ENCODE measurements at places on chromosomes 4 and X. TPM values are rescaled to one million over a fixed set of nuclear protein-coding genes. Genes with fewer than 3 reads are reported as not detected.
A peak's percentile ranks its signal among the peaks of the same experiment; 100 is the strongest.

RHOXF2B gene
- total RNA-seq = not detected

GRCh38 chr4:30402276-30402675 lies 317.9 kb upstream of the PCDH7 start:
- DNase-seq = no peak

- DNase-seq = no peak
Observed at GRCh38 chr4:143091862-143092261, 92.9 kb upstream of the USP38 start.

DNA sequence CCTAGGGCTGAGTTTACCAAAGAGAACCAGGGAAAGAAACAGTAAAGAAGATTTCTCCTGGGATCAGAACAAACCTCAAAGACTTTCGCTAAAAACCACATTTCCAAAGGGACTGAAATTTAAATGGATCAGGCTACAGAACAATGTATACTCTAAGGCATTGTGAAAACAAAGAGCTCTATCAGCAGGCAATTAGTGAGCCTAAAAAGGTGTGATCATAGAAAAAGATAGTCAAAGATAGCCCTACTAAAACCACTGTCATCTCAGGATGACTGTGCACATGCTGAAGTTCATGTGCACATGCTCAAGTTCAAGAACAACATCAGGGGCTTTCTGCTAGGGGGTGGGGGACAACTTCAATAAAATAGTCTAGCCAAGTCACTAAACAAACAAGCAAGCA lies 12.9 kb upstream of the SMIM10L2A start:
- DNase-seq = no peak

- no peak for DNase-seq
Observed at GRCh38 chrX:149145845-149146285, 359.2 kb downstream of the IDS start.

CCNB3 gene
- total RNA-seq = 0.11 TPM

DNA sequence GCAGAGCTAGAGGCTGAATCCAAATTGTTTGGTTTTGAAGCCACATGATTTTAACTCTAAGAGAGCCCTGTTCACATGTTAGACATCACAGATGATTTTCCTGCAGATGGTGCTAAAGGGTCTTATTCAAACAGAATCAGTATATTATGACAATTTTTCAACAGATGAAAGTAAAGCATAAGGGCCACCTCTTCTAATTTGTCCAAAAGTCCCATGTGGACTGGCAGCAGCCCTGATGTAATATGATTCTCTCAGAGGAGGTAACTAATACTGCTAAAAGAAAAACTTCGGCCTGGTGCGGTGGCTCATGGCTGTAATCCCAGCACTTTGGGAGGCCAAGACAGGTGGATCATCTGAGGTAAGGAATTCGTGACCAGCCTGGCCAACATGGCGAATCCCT lies 26.0 kb upstream of the SETD7 start:
- no peak for DNase-seq

DNA sequence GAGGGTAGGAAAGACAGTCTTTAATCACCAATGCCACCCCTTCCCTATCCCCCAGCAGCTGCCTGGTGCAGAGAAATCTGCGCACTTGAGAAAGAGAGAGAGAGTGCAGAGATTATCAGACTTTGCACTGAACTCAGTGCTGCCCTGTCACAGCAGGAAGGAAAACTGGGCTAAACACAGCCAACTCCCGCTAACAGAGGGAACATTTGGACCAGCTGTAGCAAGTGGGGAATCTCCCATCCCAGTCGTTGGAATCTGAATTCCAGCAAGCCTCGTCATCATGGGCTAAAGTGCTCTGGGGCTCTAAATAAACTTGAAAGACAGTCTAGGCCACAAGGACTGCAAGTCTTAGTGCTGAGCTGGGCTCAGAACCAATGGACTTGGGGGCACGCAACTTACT lies 168.7 kb downstream of the DLG3 start:
- no peak for DNase-seq

- no peak for DNase-seq
Observed at GRCh38 chr4:100086766-100087431, 103.4 kb downstream of the DDIT4L start.

- no peak for DNase-seq
Observed at GRCh38 chr4:41638866-41639265, 100.9 kb downstream of the LIMCH1 start.

DNA sequence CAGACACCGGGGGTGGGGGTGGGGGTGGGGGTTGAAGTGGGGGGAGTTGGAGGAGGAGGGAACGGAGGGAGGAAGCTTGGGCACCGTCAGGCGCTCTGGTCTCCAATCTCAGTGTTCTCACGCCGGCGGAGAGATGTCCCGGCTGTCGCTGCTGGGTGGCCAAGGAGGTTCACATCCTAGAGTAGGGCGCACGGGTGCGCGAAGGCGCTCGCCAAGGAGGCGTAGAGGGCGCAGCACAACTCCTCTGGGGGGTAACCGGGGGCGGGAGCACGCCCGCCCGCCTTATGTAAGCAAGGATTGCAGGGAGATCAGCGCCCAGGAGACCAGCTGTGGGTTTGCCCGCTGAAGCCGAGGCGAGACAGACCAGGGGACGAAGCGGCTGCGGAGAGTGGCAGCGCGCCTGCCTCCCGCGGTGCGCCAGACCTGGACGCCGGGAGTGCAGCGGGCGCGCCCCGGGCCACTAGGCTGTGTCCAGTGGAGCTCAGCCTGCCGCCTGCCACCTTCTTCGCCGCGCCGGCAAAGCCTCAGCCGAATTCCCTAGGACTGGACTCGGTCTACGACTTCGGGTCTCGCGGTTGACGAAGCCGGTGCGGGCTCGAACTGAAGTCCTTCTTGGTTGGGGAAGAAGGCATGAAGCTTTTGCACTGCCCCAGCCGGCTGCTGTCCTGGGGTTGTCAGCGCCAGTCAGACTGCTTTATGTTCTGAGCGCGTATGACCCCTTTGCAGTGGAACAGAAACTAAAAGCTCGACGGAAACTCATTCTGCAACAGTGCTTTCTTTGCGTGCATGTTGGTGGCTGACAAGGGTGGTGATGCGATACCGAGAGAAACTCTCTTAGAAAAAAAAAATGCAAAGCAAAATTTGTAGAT lies 707 bp upstream of the UNC5C start:
- peak; percentile 74 for DNase-seq

DNA sequence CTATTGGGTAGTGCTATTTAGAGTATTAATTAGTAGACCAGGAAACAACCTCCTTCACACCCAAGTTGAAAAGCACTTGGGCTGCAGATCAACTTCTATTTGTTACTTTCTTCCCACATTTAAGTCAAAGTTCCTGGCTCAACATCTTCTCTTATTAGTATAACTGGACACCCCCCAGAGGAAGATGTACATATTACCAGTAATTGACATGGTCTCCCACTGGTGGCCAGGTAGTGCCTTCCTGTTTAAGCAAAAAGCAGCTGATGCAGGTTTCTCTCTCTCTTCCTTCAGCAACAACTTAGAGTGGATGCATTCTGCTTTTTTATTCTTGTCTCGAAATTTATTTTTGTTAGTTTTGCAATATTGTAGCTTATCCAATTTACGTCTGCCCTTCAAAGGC lies 438.1 kb downstream of the GBA3 start:
- no peak for DNase-seq

GRCh38 chr4:185115827-185116232 lies 27.2 kb upstream of the SLC25A4 start:
- DNase-seq = no peak

TCEAL3 gene
- 24.7 TPM for total RNA-seq

- no peak for DNase-seq
Observed at GRCh38 chrX:108022491-108023089, 22.3 kb upstream of the VSIG1 start.

DNA sequence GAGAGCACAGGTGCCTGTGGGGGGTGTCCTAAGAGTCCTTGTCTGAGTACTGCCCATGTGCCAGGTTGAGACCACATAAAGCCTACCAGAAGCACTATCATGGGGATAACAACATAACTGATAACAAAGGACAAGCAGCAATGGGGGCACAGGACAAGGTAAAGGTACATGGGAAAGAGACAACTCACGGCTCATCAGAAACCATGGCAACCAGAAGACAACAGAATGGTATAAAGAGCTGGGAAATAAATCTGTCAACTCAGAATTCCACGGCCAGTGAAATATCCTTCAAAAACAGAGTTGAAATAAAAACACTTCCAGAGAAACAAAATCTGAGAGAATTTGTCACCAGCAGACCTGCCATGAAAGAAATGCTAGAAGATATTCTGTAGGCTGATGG lies 20.0 kb downstream of the CENPU start:
- DNase-seq = no peak

- no peak for DNase-seq
Observed at GRCh38 chrX:30833896-30834295, 55.2 kb downstream of the TAB3 start.
